ENCODE measurements at places on chromosomes 7 and 10. TPM values are rescaled to one million over a fixed set of nuclear protein-coding genes. Genes with fewer than 3 reads are reported as not detected.

Gene NPY4R2
- total RNA-seq, result not detected

Gene TIAL1
- total RNA-seq, result 201 TPM

Gene ENTPD7
- 3.9 TPM for total RNA-seq

Gene SVOPL
- total RNA-seq, result not detected

Gene CREB5
- not detected for total RNA-seq

Gene TMEM139
- total RNA-seq, result 1.8 TPM

DNA sequence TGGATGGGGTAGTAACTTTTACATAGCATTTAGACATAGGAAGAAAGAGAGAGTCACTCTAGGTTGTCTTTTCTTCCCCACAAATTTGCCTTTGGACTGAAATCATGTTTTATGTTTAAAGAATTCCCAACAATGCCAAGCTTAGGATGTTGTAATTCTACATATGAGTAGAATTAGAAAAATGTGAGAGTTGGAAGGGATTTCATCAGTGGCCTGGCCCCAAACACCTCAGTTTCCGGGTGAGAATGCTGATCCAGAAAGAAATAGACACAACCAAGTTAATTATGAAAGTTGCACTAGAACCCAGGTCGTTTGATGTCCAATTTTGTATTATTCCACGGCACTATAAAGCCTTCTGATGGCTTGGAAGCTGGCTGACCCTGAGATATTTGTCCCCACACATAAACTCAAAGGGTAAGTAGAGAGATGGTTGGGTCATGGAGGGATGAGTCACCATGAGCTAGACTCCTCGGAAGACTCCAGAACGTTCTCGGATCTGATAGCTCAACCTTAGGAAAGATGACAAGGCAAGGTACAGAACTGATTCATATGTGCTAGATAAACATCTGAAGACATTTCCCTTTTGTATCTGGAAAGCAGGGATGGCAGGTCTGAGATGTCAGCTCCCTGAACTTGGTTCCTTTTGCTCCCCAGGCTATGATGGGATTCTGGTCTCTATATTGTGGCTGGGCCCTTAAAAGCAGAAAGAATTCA is 48.8 kb upstream of the SLC35B4 start:
- H3K4me3 ChIP-seq, result no peak overlapping the region
- DNase-seq, result no peak
- no peaks in the 10 kb centered on the region for H3K27me3 ChIP-seq
- no peak overlapping the region for H3K27ac ChIP-seq

DNA sequence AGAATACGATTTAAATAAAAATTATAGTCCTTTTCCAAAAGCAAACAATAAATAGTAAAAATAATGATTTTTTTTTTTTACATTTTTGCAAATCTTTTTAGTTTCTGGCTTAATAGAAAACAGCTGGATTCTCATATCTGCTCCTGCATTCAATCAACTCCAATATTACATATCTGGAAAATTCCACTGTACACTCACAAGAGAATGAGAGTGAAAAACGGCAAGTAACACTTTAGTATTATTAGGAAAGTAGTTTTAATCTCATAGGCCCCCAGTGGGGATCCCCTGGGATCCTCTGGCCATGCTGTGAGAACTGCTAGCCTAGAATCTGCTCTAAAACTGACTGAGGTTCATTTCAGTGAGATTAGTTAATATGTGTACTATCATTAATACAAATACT is 128.6 kb upstream of the LRRN3 start:
- H3K4me1 ChIP-seq, result no peaks in the 10 kb centered on the region
- no peaks in the 10 kb centered on the region for H3K27me3 ChIP-seq
- no peak for DNase-seq
- H3K27ac ChIP-seq, result no peak overlapping the region
- H3K36me3 ChIP-seq, result no peaks in the 10 kb centered on the region

DNA sequence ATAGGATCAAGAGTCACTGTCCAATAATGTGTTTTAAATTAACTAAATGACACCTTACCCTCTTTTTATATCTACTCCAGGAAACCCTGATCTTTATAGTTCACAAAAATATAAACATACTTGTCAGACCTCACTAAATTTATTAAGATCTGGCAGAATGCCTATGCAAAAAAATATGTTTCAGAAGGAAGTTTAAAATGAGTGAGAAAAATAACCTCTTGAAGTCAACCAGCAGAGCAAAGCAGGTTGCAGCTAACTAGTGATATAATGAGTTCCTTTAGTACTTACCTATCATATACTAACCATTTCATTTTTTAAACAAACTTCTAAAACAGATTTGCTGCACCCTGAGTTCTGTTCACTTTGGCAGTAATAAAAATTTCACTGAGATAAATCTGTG is 14.0 kb upstream of the HGF start:
- H3K27ac ChIP-seq, result no peak overlapping the region
- H3K4me1 ChIP-seq, result no peaks in the 10 kb centered on the region
- no peak overlapping the region for H3K4me3 ChIP-seq
- no peaks in the 10 kb centered on the region for H3K27me3 ChIP-seq
- DNase-seq, result no peak

DNA sequence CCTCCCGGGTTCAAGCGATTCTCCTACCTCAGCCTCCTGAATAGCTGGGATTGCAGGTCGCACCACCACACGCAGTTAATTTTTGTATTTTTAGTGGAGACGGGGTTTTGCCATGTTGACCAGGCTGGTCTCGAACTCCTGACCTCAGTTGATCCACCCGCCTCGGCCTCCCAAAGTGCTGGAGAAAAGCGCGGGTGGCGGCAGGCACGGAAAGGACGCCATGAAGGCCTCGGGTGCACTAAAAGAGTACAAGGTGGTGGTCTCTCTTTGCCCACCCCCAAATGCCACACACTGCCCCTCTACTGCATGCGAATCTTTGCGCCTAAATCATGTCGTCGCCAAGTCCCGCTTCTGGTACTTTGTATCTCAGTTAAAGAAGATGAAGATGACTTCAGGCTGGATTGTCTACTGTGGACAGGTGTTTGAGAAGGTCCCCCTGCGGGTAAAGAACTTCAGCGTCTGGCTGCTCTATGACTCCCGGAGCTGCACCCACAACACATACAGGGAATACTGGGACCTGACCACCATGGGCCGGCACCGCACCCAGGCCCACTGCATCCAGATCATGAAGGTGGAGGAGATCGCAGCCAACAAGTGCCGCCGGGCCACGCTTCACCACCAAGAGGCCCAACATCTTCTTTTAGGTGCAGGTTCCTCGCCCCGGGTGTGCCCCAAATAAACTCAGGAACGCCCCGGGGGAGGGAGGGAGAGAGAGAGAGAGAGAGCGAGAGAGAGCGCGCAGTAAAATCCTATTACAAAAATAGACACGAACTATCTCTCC is 161.7 kb downstream of the HECW1 start:
- no peak overlapping the region for H3K27ac ChIP-seq
- no peaks in the 10 kb centered on the region for H3K4me1 ChIP-seq
- H3K4me3 ChIP-seq, result no peak overlapping the region
- H3K27me3 ChIP-seq, result no peaks in the 10 kb centered on the region

DNA sequence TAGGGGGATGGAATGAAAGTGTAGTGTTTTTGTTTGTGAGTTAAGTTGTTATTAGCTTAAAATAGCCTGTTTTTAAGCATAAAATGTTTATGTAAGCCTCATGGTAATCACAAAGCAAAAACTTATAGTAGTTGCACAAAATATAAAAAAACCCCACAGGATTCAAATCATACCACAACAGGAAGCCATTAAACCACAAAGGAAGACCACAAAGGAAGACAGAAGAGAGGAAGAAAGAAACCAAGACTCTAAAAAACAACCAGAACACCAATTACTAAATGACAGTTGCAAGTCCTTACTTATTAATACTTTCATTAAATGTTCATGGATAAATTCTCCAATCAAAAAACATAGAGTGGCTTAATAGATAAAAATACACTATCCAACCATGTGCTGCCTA is 63.6 kb downstream of the ANKRD7 start:
- H3K36me3 ChIP-seq, result no peaks in the 10 kb centered on the region
- no peak overlapping the region for H3K27ac ChIP-seq
- no peaks in the 10 kb centered on the region for H3K27me3 ChIP-seq
- no peak for DNase-seq
- H3K4me1 ChIP-seq, result peaks cover 14% of the 10 kb centered on the region

DNA sequence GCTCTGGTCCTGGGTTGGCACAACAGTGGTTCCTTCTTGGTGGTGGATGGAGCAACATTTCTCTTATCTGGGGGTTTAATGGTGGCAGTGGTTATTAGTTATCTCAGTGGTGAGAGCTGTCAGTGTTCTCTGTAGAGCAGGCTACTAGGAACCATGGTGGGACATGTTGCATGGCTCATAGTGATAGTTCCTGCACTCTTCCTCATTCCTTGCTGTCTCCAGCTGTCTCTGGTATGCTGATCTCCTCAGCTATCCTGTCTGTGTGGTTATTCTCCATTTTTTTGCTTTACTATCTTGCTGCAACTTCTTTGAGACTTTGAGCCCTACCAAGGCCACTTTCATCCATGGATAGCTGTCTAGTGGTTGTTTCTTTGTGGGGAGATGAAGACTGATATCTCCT is 44.0 kb downstream of the CCDC7 start:
- no peaks in the 10 kb centered on the region for H3K4me1 ChIP-seq
- H3K36me3 ChIP-seq, result no peaks in the 10 kb centered on the region
- H3K27me3 ChIP-seq, result no peaks in the 10 kb centered on the region
- DNase-seq, result no peak

DNA sequence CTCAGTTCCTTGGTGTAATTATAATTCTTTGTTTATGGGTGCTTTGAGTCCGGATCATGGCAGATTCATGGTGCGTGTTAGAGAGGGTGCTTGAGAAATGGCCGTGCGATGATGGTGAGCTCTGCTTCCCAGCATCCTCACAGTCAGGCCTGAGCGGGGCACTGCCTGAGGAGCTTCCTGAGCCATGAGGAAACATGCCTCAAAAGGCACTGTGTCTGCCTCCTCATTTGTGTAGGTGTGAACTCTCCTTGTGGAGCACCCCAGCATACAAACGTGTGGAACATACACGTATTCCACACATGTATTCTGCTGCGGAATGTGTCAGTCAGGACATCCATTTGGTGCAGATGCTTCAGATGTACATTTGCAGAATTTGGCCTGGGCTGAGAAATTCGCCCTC is 205.4 kb downstream of the CELF2 start:
- no peak overlapping the region for H3K4me3 ChIP-seq
- DNase-seq, result no peak
- no peaks in the 10 kb centered on the region for H3K27me3 ChIP-seq
- no peak overlapping the region for H3K27ac ChIP-seq
- H3K4me1 ChIP-seq, result peaks cover 92% of the 10 kb centered on the region

DNA sequence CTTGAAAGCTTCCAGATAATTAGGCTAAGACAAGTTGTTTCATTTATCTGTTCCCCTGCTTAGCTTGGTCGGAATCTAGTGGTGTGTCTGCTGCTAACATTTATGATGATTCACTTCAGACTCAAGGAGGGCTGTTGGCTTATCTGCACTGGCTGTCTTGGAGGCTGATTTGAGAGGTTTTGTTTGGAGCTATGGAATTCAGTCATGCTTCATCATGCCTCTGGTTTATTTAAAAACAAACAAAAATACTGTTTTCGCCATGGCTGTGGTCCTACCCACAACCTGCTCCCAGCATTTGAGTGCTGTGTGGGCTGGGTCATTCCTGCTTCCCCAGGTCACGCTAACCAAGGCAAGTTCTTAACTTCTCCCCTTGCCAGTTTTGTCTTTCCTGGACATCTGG is 11.7 kb upstream of the ARPC1B start:
- H3K27ac ChIP-seq, result no peak overlapping the region
- no peaks in the 10 kb centered on the region for H3K4me1 ChIP-seq
- no peaks in the 10 kb centered on the region for H3K27me3 ChIP-seq
- no peak overlapping the region for H3K4me3 ChIP-seq
- peaks cover 55% of the 10 kb centered on the region for H3K36me3 ChIP-seq

DNA sequence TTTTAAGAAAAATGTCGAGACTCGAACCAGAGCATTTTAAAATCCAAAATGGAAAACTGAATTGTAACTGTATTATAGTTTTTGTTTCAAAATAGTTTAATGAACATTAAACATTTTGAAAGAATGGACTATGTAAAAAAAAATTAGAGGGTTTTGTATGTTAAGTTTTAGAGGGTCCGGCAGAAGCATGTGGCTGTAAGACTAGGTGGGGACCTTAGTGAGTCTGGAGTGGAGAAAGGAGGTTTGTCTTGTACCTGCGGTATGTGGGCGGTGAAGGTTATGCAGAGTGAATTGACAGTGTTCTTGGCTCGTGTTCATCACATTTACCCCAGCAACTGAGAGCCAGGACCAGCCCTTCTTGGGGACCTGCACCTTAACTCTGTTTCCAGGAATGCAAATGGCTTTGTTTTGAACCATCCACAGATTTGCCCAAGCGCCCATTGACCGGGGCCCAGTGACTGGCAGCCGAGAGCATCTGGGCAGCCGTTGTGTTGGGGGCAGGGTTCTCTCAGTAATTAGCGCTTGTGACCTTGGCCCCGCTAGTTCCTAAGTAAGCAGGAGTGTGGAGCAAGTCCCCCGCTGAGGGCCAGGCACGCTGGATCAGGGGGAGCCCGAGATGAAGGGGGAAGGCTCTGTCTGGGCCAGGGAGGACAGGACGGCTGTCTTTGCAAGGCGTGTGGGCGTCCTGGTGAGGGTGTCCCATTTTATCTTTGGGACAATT is 1.4 kb upstream of the KLF6 start:
- H3K36me3 ChIP-seq, result peaks cover 6% of the 10 kb centered on the region
- H3K27ac ChIP-seq, result peak overlapping the region; percentile 97
- peak; percentile 65 for DNase-seq
- H3K4me3 ChIP-seq, result peak overlapping the region; percentile 62
- H3K27me3 ChIP-seq, result no peaks in the 10 kb centered on the region
- H3K4me1 ChIP-seq, result peaks cover 12% of the 10 kb centered on the region

DNA sequence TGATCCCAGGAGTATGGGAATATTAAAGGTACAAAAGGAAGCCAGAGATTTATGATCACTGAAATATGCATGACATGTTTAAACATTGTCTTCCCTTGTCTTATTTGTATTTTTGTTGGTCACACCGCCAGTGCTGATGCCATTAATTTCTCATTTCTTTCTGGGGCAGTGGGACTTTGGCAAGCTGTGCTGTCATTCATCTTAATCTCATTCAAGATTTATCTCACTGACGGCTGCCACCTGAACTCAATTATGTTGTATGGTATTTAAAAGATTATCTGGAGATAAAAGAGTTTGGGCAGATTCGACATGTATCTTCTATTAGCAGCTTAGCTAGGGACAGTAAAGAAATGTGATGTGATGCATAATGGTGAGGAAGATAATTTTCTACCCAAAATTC is 284.9 kb upstream of the PLXDC2 start:
- H3K4me1 ChIP-seq, result no peaks in the 10 kb centered on the region
- H3K27me3 ChIP-seq, result no peaks in the 10 kb centered on the region
- H3K4me3 ChIP-seq, result no peak overlapping the region
- H3K27ac ChIP-seq, result no peak overlapping the region
- no peaks in the 10 kb centered on the region for H3K36me3 ChIP-seq

DNA sequence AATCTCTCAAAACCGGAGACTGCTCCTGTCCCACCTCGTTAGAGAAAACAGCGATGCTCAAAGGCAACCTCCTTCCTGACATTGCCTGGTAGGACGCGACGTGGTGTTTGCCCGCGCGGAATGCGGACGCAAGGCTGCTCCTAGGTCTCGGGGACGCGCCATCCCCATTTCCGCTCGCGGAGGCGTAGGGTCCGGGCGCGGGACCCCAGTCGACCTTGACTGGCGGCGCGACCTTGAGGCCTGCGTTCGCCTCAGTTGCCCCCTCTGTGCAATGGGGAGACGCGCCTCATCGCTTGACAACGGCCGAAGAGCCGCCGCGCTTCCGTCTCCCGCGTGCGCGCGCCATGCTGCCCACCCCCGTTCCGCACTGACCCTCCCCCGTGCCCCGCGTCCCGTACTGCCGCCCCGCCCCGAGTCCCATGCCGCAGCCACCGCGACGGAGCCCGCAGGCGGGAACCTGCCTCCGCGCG is 412 bp upstream of the PPIA start:
- H3K4me3 ChIP-seq, result peak overlapping the region; percentile 83
- no peaks in the 10 kb centered on the region for H3K27me3 ChIP-seq
- DNase-seq, result peak; percentile 77
- peaks cover 24% of the 10 kb centered on the region for H3K36me3 ChIP-seq

GRCh38 chr7:128084896-128085608 is 53.8 kb upstream of the LRRC4 start:
- no peaks in the 10 kb centered on the region for H3K27me3 ChIP-seq
- peaks cover 69% of the 10 kb centered on the region for H3K36me3 ChIP-seq
- no peak for DNase-seq
- H3K27ac ChIP-seq, result no peak overlapping the region

Data from CD4-positive, alpha-beta memory T cell (primary cell).